ENCODE measurements at places on chromosomes 6 and 20. TPM values are rescaled to one million over a fixed set of nuclear protein-coding genes. Genes with fewer than 3 reads are reported as not detected.

Gene NNAT
- not detected for total RNA-seq

Gene PBOV1
- total RNA-seq, result not detected

Gene TMEM14A
- total RNA-seq, result 10.0 TPM

DNA sequence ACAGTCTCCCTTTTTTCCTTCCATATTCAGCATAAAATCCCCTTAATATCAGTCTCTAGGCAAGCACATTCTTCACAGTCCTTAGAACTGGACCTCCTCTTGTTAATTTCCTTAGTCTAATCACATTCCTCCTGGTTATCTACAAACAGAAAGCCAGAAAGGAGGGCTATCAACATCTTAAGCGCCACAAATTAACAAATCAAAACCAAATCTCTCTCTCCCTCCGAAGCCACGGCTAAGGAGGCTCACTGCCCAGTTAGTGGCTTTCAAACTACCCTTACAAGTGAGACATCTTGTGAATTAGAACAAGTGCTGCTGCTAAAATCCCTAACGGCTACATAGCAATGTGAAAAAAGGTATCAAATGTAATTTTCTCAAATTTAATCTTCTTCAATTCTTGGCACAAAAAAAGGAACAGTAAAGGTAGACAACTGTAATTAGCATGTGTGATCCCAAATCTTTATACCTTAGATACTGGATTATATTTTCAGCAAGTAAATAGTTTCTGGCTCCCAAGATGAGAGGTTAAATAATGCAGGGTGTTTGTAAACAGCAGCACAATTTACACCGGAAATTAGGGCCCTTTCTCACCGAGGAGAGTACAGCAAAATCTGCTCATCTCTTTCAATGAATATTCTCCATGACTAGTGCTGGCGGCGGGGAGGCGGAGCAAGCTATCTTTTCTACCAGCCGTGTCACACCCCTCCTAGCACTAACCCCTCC lies 1.4 kb upstream of the TRIM39 start:
- peak; percentile 73 for DNase-seq

GRCh38 chr20:36645998-36646397 lies at the start of gene SLA2:
Gene SLA2, minus strand, starts transcription at chr20:36646196. Its CDS starts 4,861 bp downstream, at chr20:36641335.
- DNase-seq, result no peak

DNA sequence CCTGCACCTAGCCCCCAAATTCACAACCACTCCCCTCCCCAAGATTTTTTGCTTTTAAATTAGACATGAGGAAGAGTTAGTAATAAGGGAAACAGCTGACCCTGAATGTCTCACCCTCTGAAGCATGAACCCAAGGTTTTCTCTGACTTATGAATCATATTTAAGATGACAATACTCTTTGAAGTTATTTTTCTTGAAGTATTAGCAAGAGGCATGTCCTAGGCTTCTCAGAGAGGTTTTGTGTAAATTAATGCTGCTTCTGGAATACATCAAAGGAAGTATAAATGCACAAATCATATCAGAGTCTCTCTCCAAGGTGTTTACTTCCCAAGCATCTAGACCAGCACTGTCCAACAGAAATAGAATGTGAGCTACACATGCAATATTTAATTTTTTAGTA lies 408.1 kb upstream of the MARCKS start:
- no peak for DNase-seq

- no peak for DNase-seq
These were observed 165.2 kb downstream of the HAO1 start for GRCh38 chr20:7775072-7775471.

- DNase-seq, result no peak
These were observed 46.9 kb downstream of the GJA10 start for GRCh38 chr6:89941031-89941762.
